Thymus (tissue), 14 donors: ENCODE measurements at places on chromosomes 7 and 10. TPM values are rescaled to one million over a fixed set of nuclear protein-coding genes. Genes with fewer than 3 reads are reported as not detected.
A peak's percentile ranks its signal among the peaks of the same experiment; 100 is the strongest.

SPDYE9 gene
- polyA plus RNA-seq, result 0.07 TPM

DNA sequence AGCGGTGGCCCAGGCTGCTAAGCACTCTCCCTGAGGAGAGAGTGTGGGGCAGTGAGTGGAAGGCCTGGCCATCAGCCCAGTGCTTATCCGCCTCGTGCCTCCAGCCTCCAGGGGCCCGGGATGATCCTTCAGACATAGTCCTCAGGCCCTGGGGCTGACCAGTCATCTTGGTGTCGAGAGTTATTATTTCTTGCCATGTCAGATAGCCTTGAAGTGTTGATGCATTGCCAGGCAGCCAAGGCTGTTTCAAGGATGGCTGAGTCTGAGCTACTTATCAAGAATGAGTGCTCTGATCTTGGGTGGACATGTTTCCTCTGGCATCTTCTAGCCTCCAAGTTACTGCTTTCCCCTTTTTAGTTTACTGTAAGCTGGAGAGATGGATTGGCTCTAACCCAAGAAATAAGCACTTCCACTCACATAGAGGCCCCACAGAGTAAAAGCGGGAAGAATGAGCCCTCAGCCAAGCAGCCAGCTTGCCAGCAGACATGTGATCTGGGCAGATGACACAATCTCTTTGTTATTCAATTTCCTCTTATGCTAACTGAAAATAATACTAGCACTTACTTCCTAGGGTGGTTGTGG lies 136.5 kb upstream of the NAMPT start:
- DNase-seq, result no peak

GRCh38 chr7:87735360-87735759 lies 107.2 kb downstream of the RUNDC3B start:
- DNase-seq, result no peak

DNA sequence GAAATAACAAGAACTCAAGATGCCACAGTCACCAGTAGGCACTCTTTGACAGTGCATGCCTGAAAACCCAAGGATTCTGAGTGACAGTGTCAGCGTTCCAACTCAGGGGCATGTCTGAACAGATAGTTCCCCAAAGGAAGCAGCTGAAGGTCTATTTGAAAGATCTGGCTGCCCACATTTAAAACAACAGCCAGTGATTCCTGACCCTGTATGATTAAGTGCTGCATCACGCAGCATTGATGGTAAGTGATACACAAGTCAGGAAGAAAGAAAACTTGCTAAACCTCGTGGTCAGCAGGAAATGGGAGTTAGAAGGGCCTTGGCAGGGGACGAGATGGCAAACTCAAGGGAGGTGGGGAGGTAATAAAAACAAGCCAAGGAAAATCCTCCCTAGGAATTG lies 1013.1 kb downstream of the TYW1 start:
- no peak for DNase-seq

- DNase-seq, result no peak
Measured at GRCh38 chr7:153036396-153037063, 277.0 kb downstream of the ACTR3B start.

GSTO2 gene
- polyA plus RNA-seq, result 16.1 TPM

GHITM gene
- polyA plus RNA-seq, result 132 TPM

RBM48 gene
- 10.0 TPM for polyA plus RNA-seq

DNA sequence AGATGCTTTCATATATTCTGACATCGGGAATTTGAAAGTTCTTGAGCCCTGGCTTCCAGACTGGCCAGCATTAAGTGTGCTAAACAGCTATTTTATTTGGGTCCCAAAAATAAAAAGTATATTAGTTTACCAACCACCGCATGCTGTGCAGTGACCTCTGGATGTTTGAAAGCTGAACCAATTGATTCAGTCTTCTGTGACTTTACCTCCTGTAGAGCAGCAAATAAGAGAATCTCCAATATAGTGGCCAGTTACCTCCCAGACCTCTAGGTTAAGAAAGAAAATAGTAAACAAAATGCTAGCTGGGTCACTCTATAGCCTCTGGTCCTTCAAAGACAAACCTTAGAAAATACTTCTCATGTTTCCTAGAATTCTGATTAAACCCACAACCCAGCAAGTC lies 424.6 kb upstream of the NFE2L3 start:
- DNase-seq, result no peak

DNA sequence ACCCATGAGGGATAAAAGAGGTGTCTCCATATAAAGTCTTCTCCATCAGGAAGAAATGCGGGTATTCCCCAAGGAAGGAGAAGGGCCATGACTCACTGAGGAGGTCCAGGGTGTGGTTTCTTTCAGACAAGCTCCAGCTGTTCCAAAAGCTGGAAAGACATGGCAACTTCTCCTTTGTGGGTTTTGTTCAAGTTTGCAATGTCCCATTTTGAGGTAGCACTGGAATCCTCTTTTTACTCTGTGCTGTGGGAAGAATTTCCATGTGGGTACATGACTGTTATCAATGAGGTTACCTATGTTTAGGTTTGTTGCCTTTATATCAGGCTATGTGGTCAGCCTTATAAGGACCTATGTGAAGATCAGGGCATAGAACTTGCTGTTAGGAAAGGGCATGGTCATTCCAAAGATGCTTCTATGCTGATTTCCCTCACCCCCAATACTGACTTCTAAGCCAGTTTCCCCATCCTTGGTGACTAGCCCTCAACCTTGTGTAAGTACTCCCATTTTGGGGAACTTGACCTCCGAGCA lies 697.5 kb downstream of the INHBA start:
- DNase-seq, result no peak

CTTNBP2 gene
- polyA plus RNA-seq, result 0.82 TPM

GRCh38 chr10:124086097-124086710 lies 7.2 kb downstream of the CHST15 start:
- DNase-seq, result no peak

ADCYAP1R1 gene
- 0.21 TPM for polyA plus RNA-seq

- DNase-seq, result no peak
Measured at GRCh38 chr10:131825960-131826650, 74.7 kb upstream of the PPP2R2D start.

NKX6-2 gene
- 0.16 TPM for polyA plus RNA-seq

SLC26A4 gene
- polyA plus RNA-seq, result 0.39 TPM

METTL27 gene
- polyA plus RNA-seq, result 1.3 TPM

DNA sequence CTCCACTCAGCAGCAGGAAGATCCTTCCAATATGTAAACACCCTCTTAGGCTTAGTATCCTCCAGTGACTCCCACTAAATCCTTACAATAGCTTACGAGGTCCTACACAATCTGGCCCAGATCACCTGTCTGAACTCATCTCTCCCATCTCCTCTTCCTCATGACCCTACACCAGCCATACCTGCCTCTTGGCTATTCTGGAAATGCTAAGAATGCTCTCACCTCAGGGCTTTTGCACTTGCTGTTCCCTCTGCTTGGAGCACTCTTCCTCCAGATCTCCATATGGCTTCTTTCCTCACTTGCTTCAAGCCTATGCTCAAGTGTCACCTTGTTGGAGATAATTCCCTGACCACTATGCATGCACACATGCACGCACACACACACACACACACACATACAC lies 50.8 kb upstream of the FRMD4A start:
- DNase-seq, result no peak

WDFY4 gene
- polyA plus RNA-seq, result 13.0 TPM

DNA sequence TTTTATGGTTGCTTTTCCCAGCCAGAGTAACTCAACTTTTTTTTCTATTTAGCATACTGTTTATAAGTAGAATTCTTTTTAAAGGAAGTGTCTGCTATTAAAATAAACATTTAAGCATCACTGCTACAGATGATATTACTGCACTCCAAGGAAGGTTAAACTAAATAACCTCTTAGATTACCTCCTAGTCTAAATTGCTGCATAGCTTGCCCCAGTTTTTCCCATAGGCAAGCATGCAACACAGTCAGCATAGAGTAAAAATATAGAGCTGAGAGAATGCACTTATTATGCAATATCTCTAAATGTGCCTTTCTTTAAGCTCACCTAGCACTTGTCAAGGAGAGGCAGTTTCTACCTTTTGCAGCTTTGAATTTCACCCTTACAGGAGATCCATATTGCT lies 1392.4 kb upstream of the CELF2 start:
- DNase-seq, result no peak

GRCh38 chr7:131212114-131212513 lies 115.6 kb upstream of the MKLN1 start:
- no peak for DNase-seq

AKR1C1 gene
- polyA plus RNA-seq, result 7.6 TPM

DNA sequence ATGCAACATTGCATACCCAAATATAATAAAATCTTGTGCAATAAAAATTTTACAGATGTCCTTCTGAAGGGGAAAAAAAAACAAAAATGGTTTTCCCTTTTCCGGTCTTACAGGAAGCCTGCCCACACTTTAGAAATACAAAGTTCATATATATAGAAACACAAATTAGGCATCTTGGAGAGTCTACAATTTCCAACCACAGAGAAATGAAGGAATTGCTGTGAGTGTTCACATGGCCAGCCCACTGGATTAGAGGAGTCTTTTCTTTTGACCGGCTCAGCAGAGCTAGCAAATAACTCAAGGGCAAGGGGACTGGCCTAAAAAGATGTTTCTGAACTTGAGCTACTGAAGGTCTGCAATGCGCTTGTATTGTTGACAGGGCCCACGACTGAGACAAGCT lies 92.4 kb downstream of the GLI3 start:
- DNase-seq, result no peak

- no peak for DNase-seq
Measured at GRCh38 chr10:21521751-21522533, 3.5 kb downstream of the SKIDA1 start.

DNA sequence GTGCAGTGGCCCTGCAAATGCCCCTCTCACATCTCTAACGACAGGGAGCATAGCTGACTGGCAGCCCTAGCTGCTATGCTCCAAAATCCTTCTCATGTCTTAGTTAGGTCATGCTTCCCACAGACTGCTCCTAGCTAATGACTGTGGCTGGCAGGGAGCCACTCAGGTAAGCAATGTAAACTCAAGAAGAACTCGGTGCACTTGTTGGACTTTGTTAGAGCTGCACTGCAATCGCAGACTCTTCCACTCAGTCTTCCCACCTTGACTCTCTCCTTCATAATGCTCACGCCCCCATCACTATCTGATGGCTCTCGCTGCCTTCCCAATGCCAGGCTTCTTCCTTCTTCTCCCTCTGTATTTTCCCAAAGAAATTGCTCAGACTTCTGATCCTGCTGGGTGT lies 24.0 kb downstream of the OR9A2 start:
- DNase-seq, result no peak

MACC1 gene
- 0.84 TPM for polyA plus RNA-seq

DNA sequence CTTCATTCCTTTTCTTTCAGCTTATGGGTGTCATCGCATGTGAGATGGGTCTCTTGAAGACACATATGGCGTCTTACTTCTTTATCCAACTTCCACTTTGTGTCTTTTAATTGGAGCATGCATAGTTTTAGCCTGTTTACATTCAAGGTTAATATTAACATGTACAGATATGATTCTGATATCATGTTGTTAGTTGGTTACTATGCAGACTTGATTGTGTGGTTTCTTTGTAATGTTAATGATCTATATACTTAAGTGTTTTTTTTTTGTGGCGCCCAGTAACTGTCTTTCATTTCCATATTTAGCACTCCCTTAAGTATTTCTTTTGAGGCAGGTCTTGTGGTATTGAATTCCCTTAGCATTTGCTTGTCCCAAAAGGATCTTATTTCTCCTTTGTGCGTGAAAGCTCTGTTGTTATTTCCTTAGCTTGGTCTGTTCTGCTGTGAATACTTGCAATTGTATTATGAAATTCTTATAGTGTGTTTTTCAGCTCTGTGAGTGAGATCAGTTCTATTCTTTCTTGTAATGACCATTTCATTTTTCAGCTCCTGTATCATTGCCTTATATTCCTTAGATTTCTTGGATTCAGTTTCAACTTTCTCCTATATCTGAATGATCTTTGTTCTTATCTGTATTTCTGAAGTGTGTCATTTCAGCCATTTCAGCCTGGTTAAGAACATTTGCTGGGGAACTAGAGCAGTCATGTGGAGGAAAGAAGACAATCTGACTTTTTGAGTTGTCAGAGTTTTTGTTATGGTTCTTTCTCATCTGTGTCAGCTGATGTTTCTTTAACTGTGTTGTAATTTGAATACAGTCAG lies 88.4 kb downstream of the ABCA13 start:
- DNase-seq, result no peak

LRRN3 gene
- polyA plus RNA-seq, result 5.4 TPM

GPR146 gene
- polyA plus RNA-seq, result 12.6 TPM

GRCh38 chr10:96339956-96340904 lies 18.6 kb downstream of the OPALIN start:
- peak; percentile 24 for DNase-seq
